Thymus (tissue), 14 donors: ENCODE measurements at places on chromosomes 2 and 18. TPM values are rescaled to one million over a fixed set of nuclear protein-coding genes. Genes with fewer than 3 reads are reported as not detected.

GRCh38 chr2:63589148-63589958, 590 bp downstream of the MDH1 start:
- DNase-seq, result peak; percentile 7
- no peaks in the 10 kb centered on the region for H3K36me3 ChIP-seq
- H3K27me3 ChIP-seq, result no peaks in the 10 kb centered on the region

GRCh38 chr2:197322724-197323720, 12.4 kb upstream of the ANKRD44 start:
- H3K4me1 ChIP-seq, result peaks cover 10% of the 10 kb centered on the region
- no peak overlapping the region for H3K4me3 ChIP-seq
- peak overlapping the region; percentile 77 for H3K27ac ChIP-seq

DNA sequence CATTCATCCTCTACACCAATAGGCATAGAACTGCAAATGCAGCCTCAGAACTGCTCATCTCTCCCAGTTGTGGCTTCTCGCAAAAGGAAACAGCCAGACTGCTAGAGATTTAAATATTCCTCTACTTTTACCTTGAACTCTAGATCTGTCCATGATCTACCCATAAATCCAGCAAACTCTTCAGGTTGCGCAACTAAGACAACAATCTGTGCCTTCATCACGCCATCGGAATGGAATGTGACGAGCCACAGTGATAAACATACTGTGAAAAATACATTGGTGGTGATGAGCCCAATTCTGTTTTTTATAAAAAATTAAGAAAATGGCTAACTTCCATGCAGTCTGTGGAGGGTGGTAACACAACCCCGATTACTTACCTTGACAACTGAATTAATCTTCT, 626.7 kb downstream of the LRRTM4 start:
- H3K4me3 ChIP-seq, result no peak overlapping the region
- H3K4me1 ChIP-seq, result no peaks in the 10 kb centered on the region
- no peak for DNase-seq
- no peaks in the 10 kb centered on the region for H3K36me3 ChIP-seq
- no peaks in the 10 kb centered on the region for H3K27me3 ChIP-seq
- H3K27ac ChIP-seq, result no peak overlapping the region

DNA sequence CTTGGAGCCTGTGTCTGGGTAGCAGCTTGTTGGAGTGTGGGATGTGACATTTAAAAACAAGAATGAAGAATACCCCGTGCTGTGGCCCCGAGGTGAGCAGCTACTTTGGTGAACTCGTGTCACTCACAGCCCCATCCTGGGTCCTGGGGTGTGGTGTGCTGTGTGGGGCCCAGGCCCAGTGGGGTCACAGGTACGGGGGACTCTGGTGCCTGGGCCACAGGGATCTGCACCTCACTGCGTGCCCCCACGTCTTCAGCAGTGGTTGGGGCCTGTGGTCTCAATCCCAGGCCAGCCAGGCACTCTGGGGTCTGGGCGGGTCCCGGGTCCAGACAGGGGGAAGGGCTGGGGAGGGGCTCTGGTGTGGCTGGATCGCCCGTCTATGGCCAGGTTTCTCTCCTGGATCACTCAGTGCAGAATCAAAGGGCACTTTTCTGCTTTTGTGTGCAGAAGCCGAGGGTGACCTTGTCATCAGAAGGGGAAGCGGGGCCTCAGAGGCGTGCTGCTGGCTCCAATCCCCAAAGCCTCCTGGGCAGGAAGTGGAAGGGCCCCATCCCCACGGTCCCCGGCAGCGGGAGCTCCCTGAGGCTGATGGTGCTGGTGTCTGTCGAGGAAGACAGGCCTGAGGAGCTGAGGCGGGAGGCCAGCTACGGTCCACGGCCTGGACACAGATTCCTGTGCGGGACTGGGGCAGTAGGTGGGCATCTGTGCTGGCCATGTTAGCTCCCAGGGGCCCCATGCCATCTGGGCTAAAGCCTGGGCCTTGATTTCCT, 1.4 kb downstream of the GPR35 start:
- DNase-seq, result no peak
- H3K27ac ChIP-seq, result no peak overlapping the region
- no peak overlapping the region for H3K4me3 ChIP-seq

DNA sequence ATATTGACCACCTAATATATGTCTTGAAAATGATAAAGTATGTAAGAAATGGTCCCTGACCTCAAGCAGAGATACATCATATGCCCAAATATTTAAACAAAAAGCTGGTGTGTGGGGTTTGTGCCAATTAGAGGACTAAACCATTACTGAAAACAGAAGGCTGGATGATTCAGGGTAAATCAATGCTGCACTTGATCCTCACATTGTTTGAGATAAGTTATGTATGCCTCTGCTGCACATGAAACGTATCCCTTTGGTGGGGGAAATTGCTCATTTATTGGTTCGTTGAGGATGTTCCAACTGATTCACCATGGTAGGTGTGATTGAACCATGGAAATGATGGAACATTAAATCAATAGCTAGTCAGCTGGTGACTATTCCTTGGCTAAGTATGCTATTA, 24.7 kb upstream of the DARS1 start:
- H3K4me3 ChIP-seq, result no peak overlapping the region
- H3K27me3 ChIP-seq, result no peaks in the 10 kb centered on the region

DNA sequence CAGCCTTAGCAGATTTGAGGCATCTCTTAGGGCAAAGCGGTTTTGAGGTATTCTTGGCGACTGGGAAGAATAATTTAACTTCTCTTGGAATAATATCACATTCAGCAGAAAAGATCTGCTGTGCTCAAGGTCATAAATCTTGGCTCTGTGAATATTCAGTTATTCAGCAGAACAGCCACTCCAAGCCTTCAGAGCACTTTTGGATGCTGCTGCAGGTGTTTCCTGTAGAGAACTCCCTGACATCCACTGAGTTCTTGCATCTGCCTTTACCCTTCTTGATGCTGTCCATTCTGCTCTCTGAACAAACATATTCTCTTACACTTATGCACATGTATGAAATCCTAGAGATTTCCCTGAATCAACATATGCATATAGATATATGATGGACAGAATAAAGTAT, 390.3 kb downstream of the NRXN1 start:
- no peaks in the 10 kb centered on the region for H3K36me3 ChIP-seq
- no peaks in the 10 kb centered on the region for H3K4me1 ChIP-seq
- no peak overlapping the region for H3K4me3 ChIP-seq
- H3K27me3 ChIP-seq, result no peaks in the 10 kb centered on the region
- no peak for DNase-seq

- no peak for DNase-seq
- H3K4me3 ChIP-seq, result no peak overlapping the region
- H3K27ac ChIP-seq, result no peak overlapping the region
- no peaks in the 10 kb centered on the region for H3K36me3 ChIP-seq
- H3K27me3 ChIP-seq, result no peaks in the 10 kb centered on the region
- H3K4me1 ChIP-seq, result no peaks in the 10 kb centered on the region
Measured at GRCh38 chr18:2510416-2510815, 60.9 kb downstream of the METTL4 start.

The RTN4 gene
- 183 TPM for polyA plus RNA-seq

The PTPRN gene
- polyA plus RNA-seq, result 0.41 TPM

The EFEMP1 gene
- polyA plus RNA-seq, result 24.3 TPM

The GKN2 gene
- polyA plus RNA-seq, result 0.75 TPM

The GAL3ST2 gene
- 0.02 TPM for polyA plus RNA-seq

The NDC80 gene
- 9.9 TPM for polyA plus RNA-seq

The MAL gene
- 143 TPM for polyA plus RNA-seq

The SMIM21 gene
- polyA plus RNA-seq, result 0.02 TPM

The REG3G gene
- polyA plus RNA-seq, result 0.73 TPM
